Activated CD8-positive, alpha-beta memory T cell treated with anti-CD3 and anti-CD28 coated beads for 48 hours (primary cell): ENCODE measurements at places on chromosomes 12 and 14.

- peak; percentile 47 for DNase-seq
Measured at GRCh38 chr14:23009939-23010726, at the start of gene C14orf93. Gene C14orf93, minus strand, starts transcription at chr14:23010143. Its CDS starts 11,120 bp downstream, at chr14:22999023.

- no peak for DNase-seq
Measured at GRCh38 chr12:65656891-65657351, 167.4 kb upstream of the HMGA2 start.

GRCh38 chr12:92136026-92136730 is 9.5 kb downstream of the BTG1 start:
- DNase-seq = no peak

- no peak for DNase-seq
Measured at GRCh38 chr12:99522456-99522855, 125.1 kb upstream of the GARIN6 start.

DNA sequence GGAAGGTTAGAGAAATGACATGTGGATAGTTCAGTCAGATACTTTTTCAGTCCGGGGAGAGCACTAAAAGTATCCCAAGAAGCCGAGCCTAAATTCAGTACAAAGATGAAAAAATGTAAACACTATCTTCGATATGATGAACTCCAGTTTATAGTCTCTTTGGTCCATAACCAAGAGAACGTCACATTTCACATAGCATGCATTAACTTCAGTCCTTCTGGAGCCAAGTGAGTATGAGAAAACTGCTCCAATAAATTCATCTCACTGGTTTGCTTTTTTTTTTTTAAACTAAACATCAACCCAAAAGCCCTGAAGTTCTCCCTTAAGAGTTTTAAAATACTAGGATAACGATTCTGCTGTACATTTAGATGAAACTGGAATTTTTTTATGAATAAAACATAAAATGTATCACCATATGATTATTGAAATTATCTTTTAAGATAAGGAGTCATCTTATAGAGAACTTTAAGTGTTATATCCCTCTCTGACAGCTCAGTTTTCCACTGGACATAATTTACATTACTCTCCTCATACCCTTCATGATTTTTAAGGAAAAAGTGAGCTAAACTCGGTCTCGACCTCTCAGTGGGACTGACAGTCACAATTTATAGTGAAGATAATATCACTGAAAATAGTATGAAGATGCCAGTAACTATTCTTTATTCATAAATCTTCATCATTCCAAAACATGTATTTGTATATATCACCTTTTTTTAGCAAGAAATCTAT is 841.5 kb upstream of the FLRT2 start:
- DNase-seq = no peak

DNA sequence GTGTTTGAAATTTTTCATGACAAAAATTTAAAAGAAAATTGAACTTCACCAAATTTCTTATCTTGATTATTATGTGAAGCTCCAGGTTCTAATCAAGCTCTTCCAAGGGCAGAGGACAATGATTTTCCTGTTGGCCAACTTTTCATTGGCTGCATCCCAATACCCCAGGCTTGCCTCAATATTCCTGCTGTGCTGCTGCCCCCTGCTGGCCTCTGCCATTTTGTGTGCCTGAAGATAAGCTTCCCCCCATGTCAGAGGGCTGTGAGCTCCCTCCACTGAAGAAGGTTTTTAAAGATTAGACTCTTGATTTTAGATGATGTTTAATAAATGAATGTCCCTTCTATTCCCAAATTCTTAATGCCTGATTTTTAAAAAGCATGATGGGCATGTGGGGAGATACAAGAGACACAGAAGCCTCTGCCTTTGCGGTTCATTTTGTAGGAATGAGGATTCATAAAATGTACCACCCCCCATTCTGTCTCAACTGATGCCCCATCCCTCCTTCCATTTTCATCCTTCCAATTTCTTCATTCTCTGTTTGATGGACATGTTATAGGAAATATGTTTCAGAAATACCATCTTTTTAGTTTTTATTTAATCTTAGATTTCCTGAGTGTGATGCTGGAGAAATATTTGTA is 76.7 kb upstream of the RGS6 start:
- peak; percentile 43 for DNase-seq

DNA sequence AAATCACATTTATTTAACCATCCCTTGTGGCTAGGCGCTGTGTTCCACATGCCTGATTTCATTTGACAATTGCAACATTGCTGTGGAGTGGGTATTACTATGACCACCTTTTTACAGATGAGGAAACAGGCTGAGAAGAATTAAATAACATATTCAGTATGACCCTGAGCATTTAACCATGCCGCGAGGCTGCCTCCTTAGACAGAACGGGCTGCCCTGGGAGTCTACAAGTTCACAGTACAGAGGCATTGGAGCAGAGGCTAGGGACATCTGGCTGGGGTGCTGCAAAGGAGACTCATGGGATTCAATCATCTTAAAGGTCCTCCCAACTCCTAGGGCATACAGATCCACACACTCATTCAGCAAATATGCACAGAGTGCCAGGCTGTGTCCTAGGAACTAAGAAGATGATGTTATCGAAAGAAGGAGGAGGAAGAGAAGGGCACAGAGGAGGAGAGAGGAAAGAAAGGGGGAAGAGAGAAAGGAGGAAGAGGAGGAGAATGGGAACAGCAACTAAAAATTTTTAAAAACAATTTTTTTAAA is 164.7 kb upstream of the CCND2 start:
- DNase-seq = no peak

- DNase-seq = no peak
Measured at GRCh38 chr14:28381656-28382055, 384.9 kb upstream of the FOXG1 start.

DNA sequence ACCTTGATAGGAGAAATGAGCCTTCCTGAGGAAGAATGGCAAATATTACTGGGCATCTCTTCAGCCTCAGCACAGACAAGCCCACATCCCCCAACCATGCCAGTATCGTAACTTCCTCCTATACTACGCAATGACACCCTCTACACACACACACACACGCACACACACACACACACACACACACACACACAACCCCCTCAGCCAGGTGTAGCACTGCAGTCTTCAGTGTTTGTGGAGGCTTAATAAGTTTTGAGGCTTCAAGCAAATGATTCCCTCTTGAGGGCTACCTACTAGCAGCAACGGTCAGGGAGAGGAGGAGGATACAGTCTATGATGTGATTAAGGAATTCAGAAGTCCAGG is 1.6 kb downstream of the DGKA start:
- no peak for DNase-seq

GRCh38 chr12:15059123-15059522 is 86.3 kb downstream of the PDE6H start:
- no peak for DNase-seq

GRCh38 chr12:63905544-63905943 is 61.0 kb downstream of the SRGAP1 start:
- DNase-seq = no peak

DNA sequence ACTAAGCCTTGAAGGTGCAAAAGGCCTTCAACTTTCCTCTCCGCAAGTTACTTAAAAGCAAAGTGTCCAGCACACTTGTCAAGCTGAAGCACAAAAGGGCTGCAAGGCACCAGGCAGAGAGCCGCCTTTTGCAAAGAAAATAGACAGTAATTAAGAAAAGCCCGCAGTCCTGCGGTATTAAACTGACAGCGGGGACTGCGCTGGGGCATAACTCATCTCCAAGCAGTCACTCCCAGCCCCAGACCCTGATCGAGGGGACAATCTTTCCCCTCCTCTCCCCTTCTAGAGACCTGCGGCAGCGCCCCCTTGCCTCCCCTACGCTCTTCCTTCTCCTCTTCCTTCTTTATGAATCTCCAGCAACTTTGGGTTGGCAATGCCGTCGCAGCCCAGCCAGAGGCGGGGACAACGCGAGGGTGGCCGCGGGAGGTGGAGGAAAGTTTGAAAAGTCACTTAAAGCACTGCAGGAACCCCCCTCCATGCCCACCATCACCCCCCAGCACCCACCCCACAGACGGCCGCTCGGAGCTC is 200.9 kb upstream of the CAND1 start:
- DNase-seq = no peak

GRCh38 chr12:93608313-93608712 is 35.8 kb downstream of the SOCS2 start:
- no peak for DNase-seq

DNA sequence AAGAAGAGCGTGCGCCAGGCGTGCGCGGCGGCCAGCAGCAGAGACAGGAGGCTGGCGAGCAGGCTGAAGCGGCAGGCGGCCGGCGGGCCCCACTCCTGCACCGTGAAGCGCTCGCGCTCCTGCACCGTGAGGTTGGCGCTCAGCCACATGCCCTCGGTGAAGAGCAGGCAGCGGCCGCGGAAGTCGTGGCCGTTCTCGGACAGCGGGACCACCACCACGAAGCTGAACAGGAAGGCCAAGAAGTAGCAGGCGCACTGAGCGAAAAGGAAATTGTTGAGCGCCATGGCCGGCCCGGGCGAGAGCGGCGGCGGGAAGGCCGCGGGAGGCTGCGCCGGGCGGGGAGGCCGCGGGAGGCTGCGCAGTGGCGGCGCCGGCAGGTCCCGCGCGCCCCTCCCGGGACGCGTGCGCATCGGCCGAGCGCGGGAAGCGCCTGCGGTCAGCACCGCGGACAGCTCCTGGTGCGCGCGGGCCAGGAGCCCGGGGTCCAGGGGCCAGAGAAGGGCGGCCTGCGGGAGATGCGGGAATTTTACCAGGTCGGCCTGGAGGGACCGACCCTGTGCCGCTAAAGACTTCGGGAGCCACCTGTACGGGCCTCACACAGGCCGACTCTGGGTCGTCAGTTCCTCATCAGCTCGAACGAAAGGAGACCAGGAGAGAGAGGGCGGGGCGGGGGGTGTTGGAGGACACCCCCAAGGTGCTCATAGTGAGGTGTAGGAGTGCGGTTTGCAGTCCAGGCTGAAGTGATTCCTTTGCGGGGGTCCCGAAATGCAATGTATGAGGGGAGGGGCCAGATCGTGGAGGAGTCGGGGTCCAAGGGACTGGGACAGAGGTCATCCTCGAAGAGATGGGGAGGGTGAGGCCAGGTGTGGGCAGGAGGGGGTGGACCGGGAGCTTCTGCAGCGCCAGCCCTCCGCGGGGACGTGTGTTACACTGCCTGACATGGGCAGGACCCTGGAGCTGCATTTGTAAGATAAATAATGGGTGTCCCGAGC is at the start of gene TMEM179:
Gene TMEM179, minus strand, starts transcription at position 315 of the 992 bp plus-strand sequence. Its CDS starts 31 bp downstream, at position 284.
- DNase-seq = no peak

DNA sequence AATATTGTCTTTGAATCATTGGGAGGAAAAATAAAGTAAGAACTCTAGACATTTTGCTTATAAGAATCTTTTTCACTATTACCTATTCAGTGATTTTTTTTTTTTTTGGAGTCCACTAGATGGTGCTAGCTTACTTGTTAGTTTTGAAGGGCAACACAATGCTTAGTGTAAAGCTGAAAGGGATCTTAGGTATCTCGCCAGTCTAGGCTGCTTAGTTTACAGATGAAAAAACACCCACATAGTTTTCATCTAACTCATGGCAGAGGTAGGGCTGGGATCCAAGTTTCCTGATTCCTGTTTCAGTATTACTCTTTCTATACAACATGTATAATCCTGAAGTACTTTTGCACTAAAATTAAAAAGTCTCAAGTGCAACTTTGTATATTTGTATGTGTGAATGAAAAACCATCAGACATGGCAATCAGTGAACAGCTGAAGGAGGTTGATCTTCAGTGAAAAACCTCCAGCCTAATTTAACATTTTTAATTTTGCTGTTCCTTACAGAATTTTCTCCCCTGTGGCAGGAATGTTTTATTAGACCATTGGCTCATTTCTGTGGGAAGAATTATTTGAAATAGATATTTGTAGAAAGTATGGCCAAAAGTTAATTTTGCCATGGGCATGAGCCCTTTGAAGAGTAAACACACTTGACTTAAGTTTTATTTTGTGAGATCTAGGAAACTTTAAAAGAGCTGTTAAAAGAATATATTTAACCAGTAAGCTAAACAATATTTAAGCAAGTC is 40.7 kb downstream of the LRRIQ1 start:
- no peak for DNase-seq

- DNase-seq = no peak
Measured at GRCh38 chr14:33972583-33973081, 21.8 kb upstream of the EGLN3 start.

DNA sequence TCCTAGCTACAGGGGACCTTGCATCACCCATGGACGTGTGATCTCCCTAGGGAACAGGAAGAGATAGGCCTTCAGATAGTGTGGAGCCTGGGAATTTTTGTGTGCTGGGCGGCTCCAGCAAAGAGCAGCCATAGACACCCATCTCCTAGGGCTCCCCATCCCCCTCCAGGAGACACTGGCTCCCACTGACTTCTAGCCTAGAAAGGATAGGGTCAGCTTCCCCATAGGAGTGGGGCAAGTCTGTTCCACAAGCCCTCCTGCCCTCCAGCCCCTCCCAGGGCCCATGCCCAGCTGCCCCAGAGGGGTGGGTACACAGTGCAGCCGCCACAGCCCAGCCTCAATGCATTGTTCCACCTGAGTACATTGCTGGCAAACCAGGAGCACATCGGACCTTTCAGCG is 16.5 kb upstream of the LALBA start:
- DNase-seq = no peak

DNA sequence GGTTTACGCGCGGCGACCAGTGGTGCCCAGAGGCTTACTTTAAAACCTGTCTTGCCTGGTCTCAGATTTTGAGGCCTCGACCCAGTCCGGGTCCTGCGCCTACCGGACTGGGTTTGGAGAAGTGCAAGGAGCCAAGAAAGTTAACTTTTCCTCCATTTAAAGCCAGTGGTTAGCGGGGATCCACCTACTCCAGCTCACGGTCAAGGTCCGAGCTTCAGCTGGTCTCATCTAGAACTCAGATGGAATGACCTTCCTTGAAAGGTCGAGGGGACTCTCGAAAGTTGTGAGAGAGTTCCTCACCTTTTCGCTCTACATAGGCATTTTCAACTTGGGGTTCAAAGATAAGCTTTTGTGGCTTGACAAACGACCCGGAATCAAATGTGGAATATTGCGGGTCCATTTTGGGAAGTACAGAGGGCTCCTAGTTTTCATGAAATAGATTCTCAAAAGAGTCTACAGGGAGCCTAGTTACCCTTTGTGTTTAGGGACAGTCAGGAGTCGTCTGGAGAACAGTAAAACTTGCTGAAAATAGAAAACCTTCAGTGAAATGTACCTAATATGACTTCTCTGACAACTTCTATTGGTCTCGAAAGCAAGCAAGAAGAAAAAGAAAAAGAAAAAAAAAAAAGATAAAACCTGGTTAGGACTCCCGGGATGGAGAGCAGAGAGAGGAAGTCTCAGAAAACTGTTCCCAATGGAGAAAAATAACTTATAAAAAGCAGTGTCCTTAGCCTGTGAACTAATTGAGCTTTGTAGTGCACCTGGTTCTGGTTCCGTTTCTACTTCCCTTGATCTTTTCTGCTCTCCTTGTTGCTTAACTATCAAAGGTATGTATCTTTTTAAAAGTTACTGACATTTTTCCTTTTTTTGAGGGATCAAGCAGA is 1.4 kb downstream of the KCNMB4 start:
- DNase-seq = no peak

DNA sequence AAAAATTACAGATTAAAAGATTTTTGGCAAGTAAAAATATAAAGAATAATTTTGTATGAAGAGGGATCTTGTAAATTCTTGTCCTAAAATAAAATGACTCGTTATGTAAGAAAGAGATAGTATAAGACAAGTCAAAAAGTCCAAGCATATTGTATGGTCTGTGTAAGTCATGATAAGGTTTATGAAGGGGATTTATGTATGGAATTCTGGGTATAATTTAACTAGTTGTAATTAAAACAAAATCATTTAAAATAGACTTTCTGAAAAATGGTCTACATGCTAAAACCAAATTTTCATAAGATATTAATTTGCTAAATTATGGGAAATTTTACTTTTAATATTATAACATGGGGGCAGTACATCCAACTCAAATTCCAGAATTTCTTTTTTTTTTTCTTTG is 17.6 kb upstream of the PEX5 start:
- no peak for DNase-seq

- no peak for DNase-seq
Measured at GRCh38 chr14:105286759-105287144, 14.0 kb downstream of the BRF1 start.

- DNase-seq = no peak
Measured at GRCh38 chr12:51388846-51389245, 2.4 kb downstream of the GALNT6 start.
